GM18507 (cell line): ENCODE measurements at places on chromosomes 2 and 18.

DNA sequence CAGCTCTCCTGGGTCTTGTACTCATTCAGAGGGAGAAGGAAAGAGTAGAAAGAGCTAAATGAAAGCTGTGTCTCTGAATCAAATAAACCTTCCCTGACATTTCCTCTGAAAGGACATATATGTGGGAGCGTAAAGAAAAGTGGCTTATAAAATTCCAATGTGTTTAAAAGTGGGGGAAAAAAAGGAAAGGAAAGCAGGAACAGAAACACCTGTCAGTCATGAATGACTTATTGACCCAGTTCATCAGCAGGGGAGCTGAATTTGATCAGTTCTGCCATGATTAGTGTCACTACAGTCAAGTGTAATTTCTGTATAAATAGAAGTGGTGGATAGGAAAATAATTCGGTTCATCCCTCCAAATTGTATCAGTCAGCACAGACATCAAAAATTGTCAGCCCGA, 382.5 kb downstream of the ERBB4 start:
- DNase-seq: no peak

DNA sequence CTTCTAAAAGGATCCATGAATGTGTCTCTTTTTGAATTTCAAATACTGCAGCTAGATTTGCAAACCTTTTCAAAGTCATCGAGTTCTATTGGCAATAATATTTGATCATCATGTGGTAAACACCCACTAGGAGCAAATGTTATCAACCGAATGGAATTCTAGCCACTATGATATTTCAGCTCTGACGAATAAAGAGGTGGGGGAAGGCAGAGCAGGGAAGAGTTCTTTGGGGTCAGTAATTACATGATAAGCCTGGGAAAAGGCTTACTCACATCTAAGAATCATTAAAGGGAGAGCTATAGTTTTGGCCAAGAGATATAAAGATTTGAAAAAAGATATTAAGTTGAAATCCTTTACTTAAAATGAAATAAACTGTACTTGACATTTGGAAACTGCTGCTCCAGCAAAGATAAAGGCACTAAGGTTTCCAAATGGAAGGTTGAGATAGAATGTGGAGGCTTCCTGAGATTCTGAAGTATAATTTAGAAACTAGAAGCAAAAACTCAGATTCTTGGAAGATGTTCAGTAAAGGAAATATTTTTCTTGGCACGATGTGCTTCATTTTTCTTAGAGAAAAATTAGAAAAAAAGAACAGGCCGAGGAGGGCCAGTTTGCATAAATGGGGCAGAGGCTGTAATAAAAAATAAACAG, 104.7 kb upstream of the ARHGAP28 start:
- no peak for DNase-seq

DNA sequence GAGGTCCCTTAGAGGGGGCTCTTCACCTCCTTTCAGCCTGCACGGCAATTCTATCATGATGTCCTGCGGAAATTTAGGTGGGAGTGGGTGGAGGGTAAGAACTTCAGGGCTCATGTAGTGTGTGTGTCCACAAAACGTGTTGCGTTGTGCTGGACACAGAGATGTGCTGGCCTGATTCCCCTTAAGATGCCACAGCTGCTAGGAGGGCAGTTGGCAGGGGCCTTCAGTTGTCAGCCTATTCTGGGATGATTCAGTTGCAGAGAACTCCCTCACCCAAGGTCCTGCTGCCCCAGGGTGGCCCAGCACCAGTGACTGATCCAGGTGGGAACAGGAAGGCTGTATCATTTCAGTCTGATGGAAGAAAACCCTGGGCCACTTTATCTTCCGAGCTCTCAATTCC, 1.0 kb upstream of the HJURP start:
- DNase-seq: no peak

GRCh38 chr2:187842978-187843847, 289.0 kb upstream of the TFPI start:
- no peak for DNase-seq

DNA sequence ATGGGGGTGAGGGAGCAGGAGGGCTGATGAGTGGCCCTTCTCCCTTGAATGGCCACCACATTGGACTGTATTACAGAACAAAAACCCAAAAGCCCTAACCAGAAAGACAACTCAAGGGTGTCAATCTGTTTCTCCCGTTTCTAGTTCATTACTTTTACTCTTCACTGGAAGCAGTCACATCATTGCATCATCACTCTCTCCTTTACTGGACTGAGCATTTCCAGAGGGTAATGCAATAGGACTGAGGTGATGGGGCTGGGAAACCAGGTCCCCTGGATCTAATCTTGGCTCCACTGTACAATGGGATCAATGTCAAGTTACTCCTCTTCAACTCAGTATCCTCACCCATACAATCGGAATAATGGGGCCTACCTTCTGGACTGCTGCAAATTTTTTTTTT, 56.1 kb downstream of the BCL2 start:
- no peak for DNase-seq

- DNase-seq: no peak
These were observed 40.9 kb upstream of the TRIB2 start for GRCh38 chr2:12675801-12676200.

DNA sequence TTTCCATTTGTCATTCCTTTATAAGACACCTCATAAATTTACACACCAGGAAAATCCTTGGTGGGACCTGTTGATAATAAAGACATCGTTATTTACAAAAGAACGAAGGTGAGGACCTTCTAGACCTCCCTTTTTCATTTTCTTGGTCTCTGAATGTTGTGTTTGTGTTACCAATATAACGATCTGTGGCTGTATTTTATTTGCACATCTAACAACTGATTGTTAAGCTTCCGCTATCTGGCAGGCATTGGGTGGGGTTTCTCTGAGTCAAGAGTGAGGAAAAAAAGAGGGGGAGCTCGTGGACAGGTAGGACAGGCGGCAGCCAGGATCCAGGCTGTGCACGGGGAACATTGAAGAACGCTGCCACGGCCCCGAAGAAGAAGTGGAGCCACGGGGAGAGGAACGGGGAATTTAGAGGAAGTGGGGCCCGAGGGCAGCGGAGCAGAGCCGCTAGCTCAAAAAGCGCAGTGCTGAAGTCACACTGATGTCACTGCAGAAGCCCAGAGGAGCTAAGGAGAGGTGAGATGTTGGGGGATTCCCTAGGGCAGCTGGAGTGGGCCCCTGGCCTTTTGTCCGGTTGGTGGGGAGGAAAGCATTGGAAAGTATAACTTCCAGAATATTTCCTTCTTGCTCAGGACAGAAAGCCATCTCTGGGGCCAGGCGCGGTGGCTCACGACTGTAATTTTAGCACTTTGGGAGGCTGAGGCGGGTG, 20.9 kb upstream of the DNMT3A start:
- DNase-seq: peak; percentile 77

- DNase-seq: no peak
These were observed 15.2 kb downstream of the AFG3L2 start for GRCh38 chr18:12361770-12362378.

- DNase-seq: no peak
These were observed 12.3 kb upstream of the CIB4 start for GRCh38 chr2:26653207-26654060.

DNA sequence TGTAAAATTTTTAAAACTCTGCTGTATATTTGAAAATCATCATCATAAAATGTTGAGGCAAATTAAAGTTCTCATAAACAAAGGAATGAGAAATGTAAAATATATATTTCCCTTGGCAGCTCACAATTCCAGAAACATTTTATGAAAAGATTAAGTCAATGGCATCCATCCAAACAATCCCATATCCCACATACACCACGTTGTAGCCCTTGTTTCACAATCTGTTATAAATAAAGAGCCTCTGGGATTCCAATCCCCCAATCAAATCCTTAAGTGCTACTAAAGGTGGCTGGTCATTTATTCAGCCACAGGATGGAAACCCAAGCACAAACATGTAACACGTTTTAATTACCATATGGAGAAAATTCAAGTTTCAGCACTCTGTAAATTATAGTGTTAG, 51.7 kb downstream of the GFPT1 start:
- DNase-seq: no peak

GRCh38 chr2:180450841-180451240, 443.7 kb upstream of the CWC22 start:
- DNase-seq: no peak

DNA sequence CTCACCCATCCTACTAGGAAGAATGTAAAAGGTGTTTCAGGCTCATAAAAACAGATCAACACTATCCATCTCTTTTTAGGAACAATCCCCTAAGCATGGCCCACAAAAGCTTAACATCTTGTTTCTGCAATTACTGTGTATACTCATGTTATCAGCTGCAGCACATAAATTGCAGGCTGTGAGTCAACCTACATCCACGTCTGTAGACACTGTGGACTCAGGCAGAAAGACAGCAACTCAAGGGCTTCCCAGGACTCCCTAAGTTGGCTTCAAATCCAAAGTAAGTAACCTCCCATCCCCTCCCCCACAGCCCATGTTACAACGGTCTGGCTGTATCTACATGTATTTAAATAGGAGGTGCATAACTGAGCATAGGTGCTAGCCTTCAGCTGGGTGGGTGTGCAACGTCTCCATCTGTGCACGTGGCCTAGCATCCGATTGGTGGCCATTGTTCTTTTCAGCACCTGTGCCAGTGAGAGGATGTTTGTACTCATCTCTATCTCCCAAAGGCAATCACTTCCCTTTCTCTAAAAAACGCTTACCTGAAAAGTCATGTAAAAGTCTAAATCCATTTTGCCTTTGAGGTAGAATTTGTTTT, 30.1 kb downstream of the UXS1 start:
- no peak for DNase-seq

DNA sequence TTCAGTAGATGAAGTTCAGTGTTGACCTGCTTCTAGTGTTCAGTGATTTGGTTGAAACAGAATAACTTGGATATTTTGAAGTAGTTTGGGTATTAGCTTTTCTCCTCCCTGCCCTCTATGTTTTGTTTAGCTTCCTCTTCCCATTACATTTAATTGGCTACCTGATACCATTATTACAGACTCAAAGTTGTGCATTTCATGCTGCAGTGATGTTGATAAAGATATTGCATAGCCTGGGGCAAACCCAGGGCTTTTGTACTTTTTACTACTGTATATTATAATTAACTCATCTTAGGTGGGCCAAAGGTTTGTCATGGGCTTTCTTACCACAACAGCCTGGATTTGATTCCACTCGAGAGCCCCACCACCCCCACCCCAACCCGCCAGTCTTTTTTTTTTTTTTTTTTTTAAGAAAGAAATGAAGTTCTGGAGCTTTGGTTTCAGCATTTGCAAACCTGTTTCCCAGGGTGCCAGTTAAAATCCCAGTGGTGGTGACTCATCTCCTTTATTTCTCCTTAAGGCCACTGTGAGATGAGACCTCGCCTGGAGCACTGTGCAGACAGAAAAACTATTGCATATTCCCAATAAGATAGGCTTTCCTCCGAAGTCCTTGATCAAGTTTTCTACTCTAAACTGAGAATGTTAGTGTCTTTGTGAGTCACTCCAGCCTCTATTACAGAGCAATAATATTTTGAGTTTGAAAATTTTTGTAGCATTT, 393.7 kb upstream of the FANCL start:
- no peak for DNase-seq

DNA sequence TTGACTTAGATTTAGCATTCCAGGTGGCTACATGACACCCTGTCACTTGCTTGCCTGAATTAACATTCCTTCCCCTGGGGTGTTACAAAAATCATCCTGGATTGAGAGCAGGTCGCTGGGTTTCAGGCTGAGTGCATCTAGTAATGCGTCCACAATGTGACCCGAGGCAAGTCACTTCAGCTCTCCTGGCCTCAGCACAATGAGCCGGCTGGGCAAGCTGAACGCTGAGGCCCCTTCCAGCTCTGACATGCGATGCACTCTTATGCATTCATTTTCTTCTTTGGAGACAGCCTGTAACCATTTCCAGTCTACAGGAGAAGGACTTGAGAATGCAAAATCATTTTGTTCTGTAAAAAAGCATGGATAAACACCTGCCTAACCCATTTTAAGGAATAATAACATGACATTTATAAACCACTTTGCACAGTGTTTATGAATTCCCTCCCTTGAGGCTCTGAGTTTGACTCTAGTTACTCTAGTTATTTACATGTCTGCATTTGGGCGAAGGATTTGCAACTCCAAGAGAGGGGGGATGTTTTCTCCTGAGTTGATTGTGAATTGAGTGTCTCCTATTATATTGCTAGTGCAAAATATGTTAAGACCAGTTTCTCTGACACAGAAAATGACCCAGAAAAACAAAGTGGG, 63.0 kb upstream of the CPO start:
- no peak for DNase-seq

GRCh38 chr2:238106339-238106697, 6.2 kb downstream of the ESPNL start:
- DNase-seq: no peak

DNA sequence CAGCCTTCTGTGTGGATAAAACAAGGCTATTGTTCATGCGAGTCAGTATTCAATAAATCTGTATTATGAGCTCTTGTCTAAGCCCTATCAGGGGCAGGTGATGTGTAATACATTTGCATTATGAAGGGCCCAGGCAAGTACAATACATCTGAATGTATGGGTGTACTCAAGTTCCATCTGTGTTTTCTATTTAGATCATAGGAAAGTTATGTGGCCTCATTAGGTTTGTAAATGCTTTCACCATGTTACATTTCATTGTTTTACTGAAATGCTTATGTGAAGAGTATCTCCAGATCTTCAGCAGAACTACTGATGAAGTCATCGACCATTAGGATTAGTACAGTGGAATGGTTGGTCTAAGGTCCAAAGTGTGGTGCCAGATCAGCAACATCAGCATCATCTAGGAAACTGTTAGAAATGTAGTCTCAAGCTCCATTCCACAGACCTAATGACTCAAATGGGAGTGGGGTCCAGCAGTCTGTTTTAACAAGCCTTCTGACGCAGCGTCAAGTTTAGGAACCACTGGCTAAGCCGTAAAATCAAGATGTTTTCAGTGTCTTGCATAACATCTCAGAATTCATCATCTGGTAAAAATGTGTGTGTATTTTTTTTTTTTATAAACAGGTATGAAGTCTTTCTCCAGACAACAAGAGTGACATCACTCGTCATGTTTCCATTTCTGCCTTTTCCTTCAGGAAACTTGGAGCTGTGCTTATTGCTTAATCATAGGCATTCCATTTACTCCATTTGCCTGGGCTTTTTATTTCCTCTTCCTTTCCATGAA, 80.5 kb downstream of the LYPD6 start:
- no peak for DNase-seq

DNA sequence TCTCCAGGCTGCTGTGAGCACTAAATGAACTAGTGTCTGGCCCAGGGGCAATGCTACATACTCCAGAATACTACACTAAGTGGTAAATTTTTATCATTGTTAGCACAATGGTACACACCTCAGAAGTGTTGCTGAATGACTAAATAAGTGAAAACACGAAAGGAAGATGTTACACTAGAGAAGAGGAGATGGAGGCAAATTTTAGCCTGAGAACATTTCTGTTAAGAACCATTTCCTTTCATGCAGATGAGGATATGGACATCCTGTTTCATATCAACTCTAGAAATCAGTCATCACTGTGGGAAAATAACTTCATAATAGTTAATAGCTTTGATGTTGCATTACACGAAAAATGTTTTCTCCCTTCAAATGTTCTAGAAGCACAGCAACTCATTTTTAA, 117.6 kb upstream of the STK17B start:
- DNase-seq: no peak
